MCF 10A (cell line): ENCODE measurements at places on chromosomes 13 and 19. TPM values are rescaled to one million over a fixed set of nuclear protein-coding genes. Genes with fewer than 3 reads are reported as not detected.

KIR2DL4 gene
- total RNA-seq = not detected in 2 replicates

OR7A5 gene
- not detected in 2 replicates for total RNA-seq

FGF14 gene
- total RNA-seq = 0.15 TPM in 1 of 2 replicates, not detected in the other

SLITRK6 gene
- total RNA-seq = 5.5 and 12.0 TPM in 2 replicates

SPACA4 gene
- total RNA-seq = not detected in 2 replicates

ATP1A3 gene
- total RNA-seq = not detected in 2 replicates

ZNF180 gene
- total RNA-seq = 3.2 and 4.4 TPM in 2 replicates

ZNF132 gene
- total RNA-seq = not detected in 2 replicates

SHISA2 gene
- total RNA-seq = 0.86 and 1.2 TPM in 2 replicates

LILRA6 gene
- not detected in 2 replicates for total RNA-seq

APC2 gene
- total RNA-seq = 0.15 and 0.23 TPM in 2 replicates

CD22 gene
- 0.56 and 1.7 TPM in 2 replicates for total RNA-seq
